ENCODE measurements at places on chromosomes 7 and 10. TPM values are rescaled to one million over a fixed set of nuclear protein-coding genes. Genes with fewer than 3 reads are reported as not detected.

DNA sequence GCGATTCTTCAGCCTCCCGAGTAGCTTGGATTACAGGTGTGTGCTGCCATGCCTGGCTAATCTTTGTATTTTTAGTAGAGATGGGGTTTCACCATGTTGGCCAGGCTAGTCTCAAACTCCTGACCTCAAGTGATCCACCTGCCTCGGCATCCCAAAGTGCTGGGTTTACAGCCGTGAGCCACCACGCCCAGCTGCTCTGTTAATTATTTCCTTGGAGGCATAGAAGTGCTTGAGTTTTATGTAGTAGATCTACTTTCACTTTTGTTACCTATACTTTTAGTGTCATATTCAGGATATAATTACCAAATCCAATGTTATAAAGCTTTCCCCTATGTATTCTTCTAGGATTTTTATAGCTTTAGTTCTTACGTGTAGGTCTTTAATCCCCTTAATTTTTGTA, 1093.0 kb downstream of the GATA3 start:
- no peak for DNase-seq

GRCh38 chr10:125442856-125443540, 240.0 kb downstream of the TEX36 start:
- no peak for DNase-seq

- no peak for DNase-seq
These were observed 69.9 kb upstream of the SH2B2 start for GRCh38 chr7:102216573-102217314.

DNA sequence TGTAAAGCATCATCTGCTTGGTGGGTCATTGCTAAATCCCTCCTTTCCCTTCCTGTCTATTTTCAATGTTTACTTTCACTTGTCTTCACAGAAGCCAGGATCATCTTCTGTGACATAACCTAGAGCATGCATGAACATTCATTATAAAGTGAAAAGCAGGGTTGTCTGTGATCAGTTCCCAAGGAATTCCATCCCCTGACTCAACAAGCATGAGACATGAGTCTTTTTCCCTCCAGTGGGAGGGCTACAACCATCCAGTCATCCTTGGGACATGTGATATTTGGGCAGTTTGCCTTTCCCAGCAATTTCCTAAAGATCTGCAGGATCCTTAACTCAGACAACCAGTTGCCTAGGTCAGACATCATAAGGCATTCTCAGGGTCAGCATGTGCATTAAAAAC, 166.3 kb upstream of the TMEM196 start:
- DNase-seq, result no peak

- no peak for DNase-seq
These were observed 101.6 kb upstream of the INSIG1 start for GRCh38 chr7:155195939-155196523.

- no peak for DNase-seq
These were observed 496.4 kb downstream of the KIF20B start for GRCh38 chr10:90197766-90198165.

GRCh38 chr10:71363936-71364335, 32.8 kb upstream of the CDH23 start:
- DNase-seq, result no peak

DNA sequence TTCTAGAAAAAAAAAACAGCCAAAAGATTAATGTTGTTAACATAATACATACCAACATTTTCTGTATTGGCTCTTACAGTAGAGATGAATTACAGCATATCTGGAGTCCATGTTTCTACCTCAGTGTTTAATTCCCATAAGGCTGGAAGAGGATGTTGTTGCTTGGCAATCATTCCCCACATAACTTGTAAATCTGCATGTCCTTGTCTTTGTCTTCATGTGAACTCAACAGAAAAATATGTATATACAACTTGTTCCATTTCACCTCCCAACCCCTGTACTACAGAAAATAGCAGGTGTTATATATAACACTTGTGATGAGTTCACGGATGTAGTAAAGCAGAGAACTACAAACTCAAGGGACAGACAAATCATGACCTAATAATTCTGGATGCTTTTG, 160.9 kb upstream of the SEMA3C start:
- no peak for DNase-seq

DNA sequence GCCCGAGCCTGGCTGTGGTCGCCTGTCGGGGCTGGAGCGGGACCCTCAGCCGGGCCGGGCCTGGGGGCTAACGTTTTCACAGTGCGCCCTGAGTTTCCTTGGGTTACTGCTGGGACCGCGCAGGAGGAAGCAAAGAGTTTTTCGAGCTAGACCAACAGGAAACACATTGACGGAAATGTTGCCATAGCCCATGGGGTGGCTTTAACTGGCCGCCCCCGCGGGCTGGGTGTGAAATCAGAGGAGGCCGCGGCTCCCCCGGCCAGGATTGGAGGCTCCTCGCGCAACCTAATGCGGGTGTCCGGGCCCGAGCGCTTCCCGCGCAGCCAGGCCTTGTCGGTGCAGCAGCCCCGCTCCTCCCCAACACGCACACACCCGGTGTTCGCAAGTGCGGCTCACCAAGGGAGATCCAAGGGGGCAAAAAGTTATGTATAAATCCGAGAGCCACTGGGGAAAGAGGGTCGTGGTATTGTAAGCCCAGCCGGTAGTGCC, 1.9 kb downstream of the HHEX start:
- DNase-seq, result peak; percentile 67

The FOXI2 gene
- 0.32 TPM for total RNA-seq

The AZGP1 gene
- total RNA-seq, result 160 TPM

The GRM3 gene
- total RNA-seq, result not detected

The TMEM26 gene
- 0.11 TPM for total RNA-seq
